ENCODE measurements at places on chromosomes 5 and 9. TPM values are rescaled to one million over a fixed set of nuclear protein-coding genes. Genes with fewer than 3 reads are reported as not detected.

GRCh38 chr5:131256507-131256823 lies 7.4 kb upstream of the CDC42SE2 start:
- peaks cover 54% of the 10 kb centered on the region for H3K4me1 ChIP-seq
- peak overlapping the region; percentile 88 for H3K27ac ChIP-seq
- no peak overlapping the region for H3K4me3 ChIP-seq
- H3K36me3 ChIP-seq, result no peaks in the 10 kb centered on the region
- no peaks in the 10 kb centered on the region for H3K27me3 ChIP-seq
- no peak for DNase-seq

GRCh38 chr5:149489605-149490037 lies 61.6 kb downstream of the CSNK1A1 start:
- DNase-seq, result no peak
- H3K36me3 ChIP-seq, result peaks cover 8% of the 10 kb centered on the region
- no peak overlapping the region for H3K27ac ChIP-seq
- H3K27me3 ChIP-seq, result no peaks in the 10 kb centered on the region

The TEK gene
- total RNA-seq, result 0.16 TPM

DNA sequence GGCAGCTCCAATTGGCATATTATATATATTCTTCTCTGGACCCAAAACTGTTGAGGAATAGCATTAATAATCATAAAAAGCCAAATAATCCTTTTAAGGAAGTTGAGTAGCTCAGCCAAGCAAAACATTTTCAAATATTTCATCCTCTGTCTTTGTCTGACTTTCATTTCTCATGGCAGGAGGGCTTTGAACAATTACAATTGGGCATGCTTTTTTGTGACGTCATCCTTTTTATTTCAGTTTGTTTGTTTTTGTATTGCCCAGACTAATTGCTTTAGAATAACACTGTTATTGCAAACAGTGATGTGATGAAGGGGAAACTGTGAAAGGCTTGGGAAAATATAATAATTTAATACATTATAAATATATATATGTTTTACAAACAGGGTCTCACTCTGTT lies 65.2 kb upstream of the MAP1B start:
- H3K27ac ChIP-seq, result no peak overlapping the region
- H3K4me1 ChIP-seq, result no peaks in the 10 kb centered on the region
- H3K4me3 ChIP-seq, result no peak overlapping the region
- DNase-seq, result no peak

The CARTPT gene
- not detected for total RNA-seq

The ARL14EPL gene
- not detected for total RNA-seq

DNA sequence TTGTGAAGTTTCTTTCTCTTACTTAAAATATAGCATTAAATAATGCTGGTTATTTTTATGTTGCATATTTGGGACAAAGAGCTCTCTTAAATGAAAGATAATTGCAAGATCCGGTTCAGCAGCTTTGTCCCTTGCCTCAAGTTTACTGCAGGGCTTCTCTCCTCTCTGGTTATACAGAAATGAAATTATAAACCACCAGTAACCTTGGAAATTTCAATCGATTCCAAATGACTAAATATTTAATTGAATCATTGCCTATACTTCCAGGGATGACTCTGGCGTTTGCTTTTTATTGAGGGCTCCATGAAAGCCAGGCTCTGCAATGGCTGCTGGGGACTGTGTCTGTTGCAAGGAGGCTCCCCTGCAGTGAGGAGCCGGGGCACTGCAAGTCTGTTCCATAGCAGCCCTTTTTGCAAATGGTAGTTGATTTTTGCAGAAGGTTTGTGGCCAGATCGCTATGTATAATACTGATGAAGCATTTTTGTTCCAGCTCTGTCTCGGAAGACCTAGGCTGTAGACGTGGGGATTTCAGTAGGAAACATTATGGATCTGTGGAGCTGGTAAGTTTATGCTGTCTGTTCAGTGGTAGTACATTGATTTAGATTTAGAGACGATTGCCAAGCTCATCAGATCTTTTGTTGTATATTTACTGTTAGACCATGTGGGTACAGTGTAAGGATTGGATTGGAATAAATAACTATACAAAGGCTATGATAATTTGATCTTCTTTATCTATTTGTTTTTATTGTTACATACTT lies at the start of gene GARNL3:
TSS of gene GARNL3 (plus strand) at position 313 of the 758 bp plus-strand sequence. CDS start at position 417, 104 bp downstream.
- H3K27me3 ChIP-seq, result no peaks in the 10 kb centered on the region
- no peak within 1 kb of the TSS for H3K27ac ChIP-seq
- no peaks in the 10 kb centered on the region for H3K4me1 ChIP-seq
- no peaks in the 10 kb centered on the region for H3K36me3 ChIP-seq
- no peak within 1 kb of the TSS for H3K4me3 ChIP-seq
- DNase-seq, result no peak

DNA sequence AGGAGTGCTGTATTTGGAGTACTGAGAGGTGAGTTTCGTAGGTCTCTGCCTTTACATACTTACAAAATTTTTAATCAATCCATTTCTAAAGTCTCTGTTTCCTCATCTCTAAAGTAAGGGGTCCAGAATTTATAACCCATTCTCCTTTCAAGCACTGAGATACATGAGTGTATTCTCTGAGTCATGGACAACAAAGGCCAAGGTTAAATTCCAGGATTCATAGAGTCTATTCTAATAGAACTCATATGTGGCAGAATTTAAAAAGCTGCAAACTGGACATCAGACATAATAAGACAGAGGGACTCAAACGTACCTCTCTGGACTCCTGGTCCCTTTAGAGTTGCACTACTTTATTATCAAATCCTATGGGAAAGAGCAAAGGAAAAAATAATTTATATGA lies 112.5 kb upstream of the SLIT3 start:
- no peak overlapping the region for H3K4me3 ChIP-seq
- no peak for DNase-seq
- no peaks in the 10 kb centered on the region for H3K27me3 ChIP-seq
- no peaks in the 10 kb centered on the region for H3K36me3 ChIP-seq
- no peaks in the 10 kb centered on the region for H3K4me1 ChIP-seq

All from T-cell (primary cell).